A549 treated with GW870086 at 1 μM for 4 hours (cell line): ENCODE measurements at places on chromosomes 16 and 17. TPM values are rescaled to one million over a fixed set of nuclear protein-coding genes. Genes with fewer than 3 reads are reported as not detected.

AATK gene
- total RNA-seq, result 0.25 to 0.78 TPM (median 0.52 TPM) in 5 replicates

SLC25A11 gene
- total RNA-seq, result 50.9 to 71.7 TPM (median 70.1 TPM) in 5 replicates

PPM1E gene
- total RNA-seq, result 0.03 to 0.10 TPM (median 0.05 TPM) in 4 of 5 replicates, not detected in the other

KRT14 gene
- 0.07 to 0.13 TPM in 2 of 5 replicates, not detected in the others for total RNA-seq

SPAG5 gene
- 70.5 to 83.0 TPM (median 75.8 TPM) in 5 replicates for total RNA-seq

GGT6 gene
- total RNA-seq, result not detected in 5 replicates

LCMT1 gene
- 36.2 to 45.2 TPM (median 39.1 TPM) in 5 replicates for total RNA-seq

KANSL1 gene
- 20.7 to 27.7 TPM (median 25.0 TPM) in 5 replicates for total RNA-seq

SULT1A2 gene
- total RNA-seq, result 0.15 to 0.18 TPM (median 0.16 TPM) in 3 of 5 replicates, not detected in the others

SLC52A1 gene
- 0.42 to 1.0 TPM (median 0.70 TPM) in 5 replicates for total RNA-seq

CDH3 gene
- 0.17 to 0.31 TPM (median 0.22 TPM) in 5 replicates for total RNA-seq

KRTAP4-12 gene
- total RNA-seq, result not detected in 5 replicates

RBFOX1 gene
- total RNA-seq, result not detected in 5 replicates

GNG13 gene
- not detected in 5 replicates for total RNA-seq

ENPP7 gene
- not detected in 5 replicates for total RNA-seq

STX1B gene
- total RNA-seq, result 1.5 to 2.2 TPM (median 2.0 TPM) in 5 replicates

PROCA1 gene
- 0.88 to 1.8 TPM (median 1.3 TPM) in 5 replicates for total RNA-seq

C17orf100 gene
- 1.8 to 2.9 TPM (median 2.5 TPM) in 5 replicates for total RNA-seq

GRAP gene
- total RNA-seq, result 0.17 to 0.34 TPM (median 0.22 TPM) in 5 replicates

C1QTNF1 gene
- 51.8 to 62.2 TPM (median 53.9 TPM) in 5 replicates for total RNA-seq

EME1 gene
- total RNA-seq, result 12.7 to 15.9 TPM (median 14.4 TPM) in 5 replicates
